ENCODE measurements at places on chromosomes 16 and 17. TPM values are rescaled to one million over a fixed set of nuclear protein-coding genes. Genes with fewer than 3 reads are reported as not detected.

MT1F gene
- total RNA-seq, result 310 TPM

ANKS3 gene
- 20.8 TPM for total RNA-seq

DNA sequence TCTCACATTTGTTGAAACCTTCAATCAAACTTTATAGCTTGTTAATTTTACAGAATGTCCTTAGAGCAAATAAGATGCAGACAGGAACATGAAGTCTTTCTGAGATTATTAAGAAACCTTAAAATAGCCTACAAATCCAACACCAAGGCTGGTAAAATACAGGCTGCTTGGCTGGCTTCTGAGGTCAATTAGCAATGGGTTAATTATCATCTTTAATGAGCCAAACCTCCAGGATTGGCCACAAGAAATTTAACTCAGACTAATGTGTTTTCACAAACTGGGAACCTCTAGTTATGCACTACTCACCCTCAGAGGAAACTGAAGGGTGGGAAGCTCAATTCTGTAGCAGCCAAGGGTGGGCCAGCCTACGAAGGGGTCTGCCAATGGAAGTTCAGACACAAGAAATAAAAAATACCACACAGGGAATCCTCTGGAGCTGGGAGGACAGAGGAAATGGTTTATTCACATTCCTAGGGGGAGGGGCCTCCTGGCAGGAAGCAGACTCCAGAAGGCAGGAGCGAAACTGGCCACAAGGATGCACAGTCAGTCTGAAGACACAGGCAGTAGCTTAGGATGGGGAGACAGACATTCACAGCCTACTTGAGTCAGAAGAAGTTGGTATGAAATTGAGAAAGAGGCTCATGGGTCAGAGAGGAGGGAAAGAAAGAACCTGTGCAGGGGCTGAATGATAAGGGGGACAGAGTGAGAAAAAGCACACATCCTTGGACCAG is 36.1 kb downstream of the HIC1 start:
- H3K27me3 ChIP-seq, result no peaks in the 10 kb centered on the region
- DNase-seq, result no peak
- H3K27ac ChIP-seq, result peak overlapping the region; percentile 85

DNA sequence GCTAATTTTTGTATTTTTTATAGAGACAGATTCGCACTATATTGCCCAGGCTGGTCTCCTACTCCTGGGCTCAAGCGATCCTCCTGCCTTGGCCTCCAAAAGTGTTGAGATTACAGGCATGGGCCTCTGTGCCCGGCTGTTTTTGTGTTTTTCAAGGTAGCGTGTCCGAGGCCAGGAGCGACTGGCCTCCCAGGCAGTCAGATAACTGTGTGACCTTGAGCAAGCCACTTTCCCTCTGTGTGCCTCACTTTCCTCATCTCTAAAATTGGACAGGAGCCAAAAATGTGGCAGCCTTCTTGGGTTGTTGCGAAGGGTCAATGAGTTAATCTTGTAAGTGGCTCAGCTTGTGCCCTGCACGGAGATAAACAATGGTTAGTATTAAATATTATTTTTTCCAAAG is 2.4 kb downstream of the ABCC1 start:
- H3K4me3 ChIP-seq, result no peak overlapping the region
- DNase-seq, result no peak
- no peaks in the 10 kb centered on the region for H3K27me3 ChIP-seq
- no peak overlapping the region for H3K27ac ChIP-seq

GRCh38 chr16:4891886-4892216 is 44.6 kb downstream of the UBN1 start:
- no peak overlapping the region for H3K27ac ChIP-seq
- DNase-seq, result no peak
- H3K27me3 ChIP-seq, result no peaks in the 10 kb centered on the region
- no peaks in the 10 kb centered on the region for H3K36me3 ChIP-seq
- H3K4me1 ChIP-seq, result no peaks in the 10 kb centered on the region
- no peak overlapping the region for H3K4me3 ChIP-seq

Measured in Peyer's patch (tissue), 4 donors.